ENCODE measurements at places on chromosomes 1 and 21.

DNA sequence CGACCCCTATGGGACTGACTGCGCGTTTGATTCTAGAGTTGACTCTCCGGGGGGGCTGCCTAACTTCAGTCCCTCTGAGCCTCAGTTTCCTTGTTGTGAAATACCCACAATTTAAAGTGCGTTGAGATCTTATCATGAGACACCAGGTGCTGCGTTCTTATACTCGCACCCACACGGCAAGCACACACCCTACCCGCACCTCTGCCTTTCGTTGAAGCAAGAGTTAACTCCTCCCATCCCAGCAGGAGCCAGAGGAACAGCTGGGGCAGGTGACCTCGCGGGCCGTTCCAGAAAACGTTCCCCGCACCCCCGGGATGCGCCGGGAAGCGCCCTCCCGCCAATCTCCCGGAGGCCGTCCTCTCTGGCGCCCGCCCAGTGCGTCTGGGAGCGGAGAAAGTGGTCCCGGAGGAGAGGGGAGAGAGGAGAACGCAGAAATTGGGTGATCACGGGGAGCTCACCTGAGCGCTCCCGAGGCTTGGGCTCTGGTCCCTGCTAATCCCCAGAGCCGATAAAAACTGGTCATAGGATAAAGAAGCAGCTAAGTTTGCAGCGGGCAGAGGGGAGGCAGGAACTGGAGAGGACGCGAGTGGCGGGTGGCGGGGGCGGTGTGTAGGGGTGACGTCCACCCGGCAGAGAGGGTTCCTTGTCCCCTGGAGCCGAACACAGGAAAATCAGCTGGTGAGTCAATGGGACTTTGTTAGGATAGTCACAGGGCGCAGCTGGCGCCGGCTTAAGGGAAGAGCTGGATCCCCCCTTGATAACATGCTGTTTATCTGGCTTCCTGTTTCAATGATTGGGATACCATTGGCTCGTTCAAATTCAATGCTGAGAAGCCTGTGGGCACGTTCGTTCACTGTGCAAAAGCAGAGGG, 869 bp downstream of the NAV1 start:
- no peak for DNase-seq

GRCh38 chr1:34324879-34325440, 148.3 kb downstream of the C1orf94 start:
- DNase-seq: no peak

GRCh38 chr1:61967750-61968149, 225.5 kb downstream of the PATJ start:
- DNase-seq: no peak

DNA sequence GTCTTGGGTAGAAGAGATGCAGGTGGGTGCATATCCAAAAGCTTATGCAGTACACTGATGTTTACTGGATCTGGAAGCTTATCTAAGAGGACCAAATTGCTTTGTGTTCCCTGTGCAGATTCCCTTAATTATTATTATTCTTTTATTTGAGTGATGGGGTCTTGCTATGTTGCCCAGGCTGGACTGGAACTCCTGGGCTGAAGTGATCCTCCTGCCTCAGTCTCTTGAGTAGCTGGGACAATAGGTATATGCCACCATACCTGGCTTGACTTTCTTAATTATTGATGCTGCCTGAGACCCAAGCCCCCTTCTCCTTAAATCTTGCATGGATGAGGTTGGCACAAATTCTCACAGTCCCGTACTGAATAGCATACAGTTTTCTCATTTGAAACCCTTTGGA, 83.0 kb downstream of the MACF1 start:
- DNase-seq: no peak

DNA sequence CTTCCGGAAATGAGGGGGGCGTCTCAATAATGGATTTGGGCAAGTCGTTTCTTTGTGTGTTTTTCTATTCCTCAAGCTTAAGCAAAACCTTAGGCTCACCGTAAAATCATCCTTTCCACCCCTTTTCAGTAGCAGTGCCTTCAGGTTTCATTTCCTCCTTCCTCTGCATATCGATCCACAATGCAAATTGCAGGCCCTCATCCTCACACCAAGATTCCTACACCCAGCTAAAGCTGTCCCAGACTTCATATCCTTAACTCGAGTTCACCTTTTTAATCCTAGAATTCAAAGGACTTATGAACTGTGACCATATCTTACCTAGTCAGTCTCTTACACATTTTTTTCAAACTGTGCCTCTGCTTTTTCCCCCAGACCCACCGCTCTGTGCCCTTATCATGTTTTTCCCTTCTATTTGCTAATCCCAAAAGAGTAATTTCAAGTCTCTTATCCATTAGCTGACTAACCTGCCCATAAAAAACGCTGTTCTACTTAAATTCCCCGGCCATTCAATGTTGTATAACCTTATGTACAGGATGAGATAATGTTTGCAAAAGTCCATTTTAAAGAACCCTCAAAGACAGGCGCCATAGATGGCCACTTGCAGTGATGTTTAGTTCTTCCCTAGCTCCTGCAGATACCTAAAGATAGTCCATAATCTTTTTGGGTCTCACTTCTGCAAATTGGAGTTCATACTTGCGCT, 1.5 kb downstream of the AKIRIN1 start:
- no peak for DNase-seq

DNA sequence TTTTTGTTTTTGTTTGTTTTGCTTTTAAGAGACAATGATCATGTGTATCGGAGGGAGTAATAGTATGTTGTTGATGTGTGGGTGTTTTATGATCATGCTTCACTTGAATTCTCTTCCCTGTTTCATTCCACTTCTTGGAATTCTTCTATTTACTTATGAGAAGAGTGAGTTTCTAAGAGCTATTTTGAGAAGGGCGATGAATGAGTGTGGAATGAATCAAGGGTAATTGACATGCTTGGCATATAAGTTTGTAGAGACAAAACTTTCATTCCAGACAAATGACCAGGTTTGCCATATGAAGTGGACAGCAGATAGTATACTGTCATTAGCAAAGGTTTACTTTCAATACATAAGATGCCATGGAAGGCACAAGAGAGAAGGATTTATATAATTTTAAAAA, 42.3 kb upstream of the PDC start:
- no peak for DNase-seq

DNA sequence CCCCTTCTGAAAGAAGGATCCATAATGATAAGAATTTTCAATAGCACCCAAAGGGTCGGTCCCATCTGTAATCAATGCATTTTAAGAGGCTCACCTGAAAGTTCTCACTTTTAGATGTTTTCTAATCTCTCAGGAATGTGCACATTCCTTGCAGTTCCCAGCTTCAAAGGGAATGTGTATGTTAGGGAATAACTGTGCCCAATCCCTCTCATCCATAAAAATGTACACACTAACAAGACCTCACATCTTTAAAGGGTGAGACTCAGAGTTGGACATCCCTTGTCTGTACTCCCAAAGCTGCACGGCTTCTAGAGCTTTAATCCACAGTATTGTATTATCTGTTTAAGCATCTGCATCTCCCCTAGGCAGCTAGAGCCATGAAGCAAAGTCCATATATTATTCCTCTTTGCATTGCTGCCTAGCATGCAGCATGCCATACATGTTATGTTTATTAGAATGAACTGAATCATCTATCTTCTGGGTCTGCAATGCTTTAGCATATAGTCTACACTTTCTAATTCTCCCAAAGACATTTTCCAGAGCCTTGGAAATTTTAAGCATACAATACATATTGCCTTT, 9.3 kb upstream of the CCN1 start:
- DNase-seq: no peak

DNA sequence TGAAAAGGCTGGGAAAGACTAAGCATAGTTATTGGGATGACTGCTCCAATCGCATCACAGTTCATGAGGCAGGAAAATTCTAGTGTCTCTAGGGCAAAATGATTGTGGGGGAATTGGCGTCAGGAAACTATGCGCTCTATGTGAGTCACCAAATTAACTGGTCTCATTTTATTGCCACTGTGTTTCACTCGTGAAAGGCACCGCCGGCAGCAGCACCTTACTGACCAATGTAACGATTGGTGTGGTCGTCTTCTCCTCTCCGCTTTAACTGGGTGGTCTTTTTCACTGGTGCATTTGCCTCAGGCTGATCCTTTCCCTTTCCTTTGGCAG, 83.5 kb downstream of the SPAG17 start:
- DNase-seq: no peak

DNA sequence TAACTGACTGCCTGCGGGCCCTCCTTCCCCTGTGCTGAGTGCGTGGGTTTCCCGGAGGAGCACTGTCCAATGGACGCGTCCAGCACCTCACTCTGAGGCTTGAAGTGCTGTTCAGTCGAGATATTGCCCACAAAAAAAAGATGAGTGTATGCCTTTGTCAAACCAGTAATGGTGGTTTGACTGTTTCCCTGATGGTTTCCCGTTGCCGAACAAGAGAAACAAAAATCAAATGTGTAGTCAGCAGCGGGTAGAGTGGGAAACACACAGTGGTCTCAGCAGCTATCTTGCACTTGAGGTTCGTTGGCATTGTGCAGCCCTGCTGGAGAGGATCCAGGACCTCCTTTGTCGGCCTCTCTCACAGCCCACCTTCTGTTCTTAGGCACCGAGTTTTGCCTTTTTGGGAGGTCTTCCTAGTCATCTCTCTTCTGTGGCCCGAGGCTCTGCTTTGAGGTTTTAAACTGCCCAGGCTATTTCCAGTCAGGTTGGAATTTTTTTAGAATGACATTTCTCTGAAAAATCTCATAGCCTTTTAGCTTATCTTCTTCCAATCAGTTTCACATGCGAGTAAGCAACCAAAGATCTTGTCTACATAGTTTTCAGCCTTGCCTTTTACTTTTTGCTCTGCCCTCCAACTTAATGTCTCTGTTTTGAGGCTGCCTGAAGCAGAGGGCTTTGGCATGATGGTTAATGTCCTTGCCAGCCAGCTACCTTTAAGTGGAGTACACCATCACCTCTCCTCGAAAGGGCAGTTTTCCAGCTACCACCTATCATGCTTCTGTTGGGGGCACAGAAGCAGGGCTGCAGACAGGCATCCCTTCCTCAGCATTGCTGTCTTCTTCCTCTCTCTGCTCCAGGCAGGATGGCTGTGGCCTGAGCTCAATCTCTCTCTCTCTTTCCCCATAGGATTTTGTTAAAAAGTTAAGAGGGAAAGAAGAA, 132.3 kb downstream of the URB2 start:
- DNase-seq: no peak

GRCh38 chr1:29096231-29096886, 27.3 kb downstream of the TMEM200B start:
- DNase-seq: no peak

DNA sequence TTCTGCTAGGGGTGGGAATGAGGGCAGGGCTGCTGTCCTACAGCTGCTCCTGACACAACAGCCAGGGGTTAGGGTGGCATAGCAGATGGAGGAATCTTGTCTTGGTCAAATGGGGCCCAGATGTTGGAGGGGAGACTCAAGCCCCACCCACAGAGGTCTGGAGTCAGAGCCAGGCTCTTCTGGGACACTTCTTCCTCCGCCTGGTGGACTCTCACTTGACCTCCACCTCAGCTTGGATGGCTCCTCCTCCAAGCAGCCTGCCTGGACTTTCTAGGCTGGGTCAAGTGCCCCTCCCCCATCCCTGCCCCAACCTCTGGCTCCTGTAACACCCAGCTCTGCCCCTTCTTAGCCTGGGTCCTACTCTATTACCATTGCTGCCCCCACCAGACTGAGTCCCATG, 35.5 kb downstream of the EPHA2 start:
- no peak for DNase-seq

DNA sequence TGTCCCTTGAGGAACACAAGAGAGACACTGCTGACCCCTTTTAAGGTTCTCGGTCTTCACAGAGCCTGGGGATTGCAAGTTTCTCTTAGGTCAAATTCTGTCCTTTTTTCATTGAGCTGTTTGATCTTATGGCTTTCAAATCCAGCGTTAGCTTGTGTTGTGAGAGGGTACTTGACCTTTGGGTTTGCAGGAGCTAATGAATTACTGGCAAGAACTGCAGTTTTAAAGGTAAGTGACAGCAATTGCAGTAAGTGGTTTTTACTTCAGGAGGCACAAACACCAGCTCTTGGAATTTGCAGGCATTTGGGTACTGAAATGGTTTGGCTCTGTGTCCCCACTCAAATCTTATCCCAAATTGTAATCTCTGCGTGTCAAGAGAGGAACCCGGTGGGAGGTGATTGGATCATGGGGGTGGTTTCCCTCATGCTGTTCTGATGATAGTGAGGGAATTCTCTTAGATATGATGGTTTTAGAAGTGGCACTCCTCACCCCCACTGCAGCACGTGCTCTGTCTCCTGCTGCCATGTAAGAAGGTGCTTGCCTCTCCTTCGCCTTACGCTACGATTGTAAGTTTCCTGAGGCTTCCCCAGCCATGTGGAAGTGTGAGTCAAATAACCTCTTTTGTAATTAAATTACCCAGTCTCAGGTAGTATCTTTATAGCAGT, 134.5 kb upstream of the LYPLAL1 start:
- no peak for DNase-seq

DNA sequence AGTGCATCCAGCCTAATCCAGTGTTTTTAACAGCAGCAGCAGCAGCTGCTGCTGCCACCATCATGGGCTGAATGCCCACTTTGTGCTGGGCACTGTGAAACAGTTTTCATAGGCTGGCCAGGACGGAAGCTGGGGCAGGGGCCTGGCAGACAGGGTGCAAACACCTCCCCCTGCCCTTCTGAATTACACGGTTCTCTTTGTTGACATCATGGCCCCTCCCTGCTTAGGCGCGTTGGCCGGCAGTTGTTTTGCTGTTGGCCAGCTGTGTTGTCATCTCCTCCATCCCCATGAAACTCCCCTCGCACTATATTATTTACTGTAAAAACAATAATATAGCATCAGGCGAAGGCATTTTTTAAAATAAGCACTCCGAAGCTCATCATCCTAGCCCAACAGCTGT, 33.1 kb downstream of the PTPRU start:
- no peak for DNase-seq

DNA sequence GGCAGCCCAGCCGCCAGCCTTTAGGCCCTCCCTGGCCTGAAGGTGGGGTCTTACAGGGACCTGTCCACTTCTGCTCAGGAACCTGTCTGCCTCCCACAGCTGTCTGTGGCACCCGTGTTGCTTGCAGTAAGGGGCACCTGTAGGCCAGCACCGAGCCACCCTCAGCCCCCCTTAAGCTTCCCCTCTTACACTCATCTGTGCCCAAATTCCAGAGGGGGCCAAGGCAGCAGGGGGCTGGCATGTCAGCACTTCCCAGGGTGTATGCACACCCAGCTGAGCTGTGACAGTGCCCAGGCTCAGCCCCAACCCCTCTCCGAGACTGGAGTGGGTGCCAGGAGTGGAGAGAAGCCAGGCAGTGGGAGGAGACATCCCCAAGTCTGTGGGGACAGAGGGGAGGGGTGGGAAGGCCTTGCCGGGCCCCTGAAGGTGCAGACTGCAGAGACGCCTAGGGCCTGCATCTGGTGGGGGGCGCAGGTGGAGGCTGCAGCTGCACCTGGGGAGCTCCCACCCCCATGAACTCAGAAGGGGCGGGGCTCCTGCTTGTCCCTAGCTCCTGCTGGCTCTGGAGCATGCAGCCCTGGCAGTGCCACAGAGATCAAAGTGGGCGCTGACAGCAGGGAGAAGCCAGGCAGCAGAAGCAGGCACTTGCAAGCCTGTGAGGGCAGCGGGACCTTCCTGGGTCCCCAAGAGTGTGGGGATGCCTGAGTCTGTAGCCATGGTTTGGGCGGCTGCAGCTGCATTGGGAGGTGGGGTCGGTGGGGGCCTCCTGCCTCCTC, 5.4 kb upstream of the SLC2A7 start:
- no peak for DNase-seq

- DNase-seq: no peak
These were observed 5.6 kb upstream of the GPR25 start for GRCh38 chr1:200867018-200867811.

- no peak for DNase-seq
These were observed 212.0 kb downstream of the COL11A1 start for GRCh38 chr1:102896286-102896685.
